IPS-NIHi11 (cell line): ENCODE measurements at places on chromosomes 7 and 10.

GRCh38 chr7:134690614-134691504, 44.2 kb downstream of the BPGM start:
- DNase-seq = no peak

- DNase-seq = no peak
Measured at GRCh38 chr10:60542657-60543056, 153.0 kb upstream of the ANK3 start.

DNA sequence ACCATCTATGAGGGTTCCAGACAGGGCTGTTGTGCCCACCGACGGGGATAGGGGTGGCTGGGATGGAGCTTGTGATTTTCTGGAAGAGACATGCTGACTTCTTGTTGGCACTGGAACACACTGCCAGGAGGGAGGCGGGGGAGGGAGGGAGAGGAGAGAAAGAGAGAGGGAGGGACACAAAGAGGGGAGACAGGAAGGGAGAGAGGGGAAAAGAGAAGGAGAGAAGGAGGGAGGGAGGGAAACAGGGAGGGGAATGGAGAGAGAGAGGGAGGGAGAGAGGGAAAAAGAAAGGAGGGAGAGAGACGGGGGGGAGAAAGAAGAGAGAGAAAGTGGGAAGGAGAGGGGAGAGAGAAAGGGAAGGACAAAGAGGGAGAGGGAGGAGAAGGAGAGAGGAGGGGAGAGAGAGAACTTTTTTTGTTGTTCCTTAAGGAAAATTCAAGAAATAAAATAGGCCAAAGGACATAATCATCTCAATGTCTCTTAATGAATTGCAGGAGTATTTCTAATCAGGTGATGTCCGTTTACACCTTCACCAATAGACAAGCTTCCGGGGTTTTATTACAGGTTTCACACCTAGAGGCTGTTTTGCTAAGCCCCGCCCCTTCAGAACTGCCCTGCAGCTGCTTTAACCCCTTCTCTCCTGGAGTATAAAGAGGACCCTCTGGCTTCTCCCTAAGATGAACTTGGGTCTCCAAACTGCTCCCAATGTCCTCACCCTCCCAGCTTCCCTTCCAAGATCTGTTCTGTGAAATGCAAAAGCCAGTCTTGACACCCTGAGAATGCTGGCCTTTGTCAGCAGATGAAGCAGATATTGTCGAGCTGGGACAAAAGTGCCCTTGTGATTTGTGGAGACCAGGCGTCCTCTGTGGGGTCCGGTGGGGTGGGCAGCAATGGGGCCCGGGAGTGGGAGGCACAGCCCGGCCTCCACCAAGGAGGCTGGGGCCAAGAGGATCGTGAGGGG, 82.0 kb upstream of the GTF2IRD1 start:
- DNase-seq = peak; percentile 79

DNA sequence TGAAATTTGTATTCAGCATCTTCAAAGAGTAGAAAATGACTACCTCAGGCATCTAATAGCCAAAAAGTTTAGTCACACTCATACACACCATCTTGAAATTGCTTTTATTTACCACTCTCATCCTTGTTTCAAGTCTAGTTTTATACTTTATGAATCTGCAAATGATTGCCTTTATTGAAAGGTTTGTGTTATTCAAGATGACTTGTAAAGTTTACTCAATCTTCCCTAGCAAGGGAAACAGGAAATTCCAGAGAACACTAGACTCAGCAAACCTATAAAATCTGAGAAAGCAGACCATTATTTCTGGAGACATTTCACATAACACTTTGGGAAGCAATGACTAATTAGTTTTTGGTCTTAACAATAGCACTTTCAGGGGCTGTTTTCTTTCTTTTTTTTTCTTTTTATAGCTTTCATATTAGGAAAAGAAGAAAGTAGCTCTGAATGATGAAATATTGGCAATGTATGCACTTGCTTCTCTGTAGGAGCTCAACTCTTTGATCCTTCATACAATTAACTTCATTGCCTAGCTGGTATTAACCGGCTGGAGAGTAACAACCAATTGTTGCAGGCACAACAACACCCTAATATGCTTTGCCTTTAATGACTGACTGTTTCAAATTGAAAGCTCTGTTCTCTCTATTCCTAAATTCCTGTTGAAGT, 68.9 kb upstream of the HDAC9 start:
- DNase-seq = no peak

- no peak for DNase-seq
Measured at GRCh38 chr10:98224996-98225395, 43.0 kb downstream of the LOXL4 start.
